ENCODE measurements at places on chromosomes 3 and 15. TPM values are rescaled to one million over a fixed set of nuclear protein-coding genes. Genes with fewer than 3 reads are reported as not detected.

ASB14 gene
- not detected for total RNA-seq

CKMT1B gene
- 1.0 TPM for total RNA-seq

C3orf49 gene
- total RNA-seq, result not detected

P3H2 gene
- total RNA-seq, result not detected

CRABP1 gene
- 0.38 TPM for total RNA-seq

HTR3E gene
- total RNA-seq, result not detected

RPL29 gene
- total RNA-seq, result 1,957 TPM

FETUB gene
- total RNA-seq, result not detected

SERINC4 gene
- 0.14 TPM for total RNA-seq

ABHD6 gene
- 1.6 TPM for total RNA-seq

GPR171 gene
- total RNA-seq, result 42.8 TPM

TAMM41 gene
- total RNA-seq, result 21.4 TPM

P2RY12 gene
- total RNA-seq, result not detected
